ENCODE measurements at places on chromosomes 6 and 20. TPM values are rescaled to one million over a fixed set of nuclear protein-coding genes. Genes with fewer than 3 reads are reported as not detected.
A peak's percentile ranks its signal among the peaks of the same experiment; 100 is the strongest.

RAB44 gene
- total RNA-seq: 0.08 TPM

NTSR1 gene
- total RNA-seq: 0.05 TPM

DEFB132 gene
- not detected for total RNA-seq

ENPP4 gene
- total RNA-seq: 14.2 TPM

RSPH9 gene
- total RNA-seq: not detected

GRCh38 chr6:44530209-44530909 lies 142.9 kb downstream of the CDC5L start:
- no peak overlapping the region for H3K4me3 ChIP-seq
- H3K4me1 ChIP-seq: no peaks in the 10 kb centered on the region
- no peak overlapping the region for H3K27ac ChIP-seq

POM121L2 gene
- total RNA-seq: 0.13 TPM

GRCh38 chr6:1388630-1389368 lies 577 bp upstream of the FOXF2 start:
- no peak for DNase-seq
- H3K4me3 ChIP-seq: peak overlapping the region; percentile 19
- H3K27me3 ChIP-seq: peaks cover 84% of the 10 kb centered on the region
- H3K4me1 ChIP-seq: no peaks in the 10 kb centered on the region

- H3K4me1 ChIP-seq: peaks cover 12% of the 10 kb centered on the region
- peak; percentile 85 for DNase-seq
- no peaks in the 10 kb centered on the region for H3K36me3 ChIP-seq
- no peak overlapping the region for H3K4me3 ChIP-seq
Measured at GRCh38 chr20:34579191-34579978, 20.9 kb downstream of the MAP1LC3A start.

BPI gene
- total RNA-seq: not detected

RNF182 gene
- not detected for total RNA-seq

All from colonic mucosa (tissue), 4 donors.